Astrocyte (in vitro differentiated cells and primary cell): ENCODE measurements at places on chromosomes 16 and 17. TPM values are rescaled to one million over a fixed set of nuclear protein-coding genes. Genes with fewer than 3 reads are reported as not detected.
A peak's percentile ranks its signal among the peaks of the same experiment; 100 is the strongest.

DNA sequence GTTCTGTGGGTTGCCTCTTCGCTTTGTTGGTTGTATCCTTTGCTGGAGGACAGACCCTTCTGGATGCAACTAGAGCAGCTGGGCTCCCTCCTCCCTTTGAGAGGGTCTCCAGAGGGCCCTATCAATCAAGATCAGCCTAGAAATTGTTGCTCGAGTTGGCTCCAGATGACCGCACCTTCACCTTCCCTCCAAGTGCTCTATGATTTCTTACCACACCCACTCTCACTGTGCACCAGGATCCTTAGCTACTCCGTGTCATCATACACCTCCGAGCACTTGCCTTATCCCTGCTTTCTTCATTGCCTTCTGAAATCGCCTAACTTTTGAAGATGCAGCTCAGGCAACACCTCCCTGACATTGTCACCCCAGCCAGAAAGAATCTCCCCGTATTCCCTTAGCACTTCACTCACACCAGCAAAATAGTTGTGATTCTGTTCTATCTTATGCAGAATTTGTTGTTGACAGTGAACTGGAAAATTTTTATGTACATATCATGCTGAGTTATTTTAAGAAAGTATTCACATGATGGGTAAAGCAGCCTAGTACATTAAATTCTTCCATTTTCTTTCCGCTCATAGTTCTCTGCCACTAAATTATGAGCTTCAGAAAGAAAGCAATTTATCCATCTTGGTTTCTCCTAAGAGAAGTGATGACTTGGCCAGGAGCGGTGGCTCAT lies 52.9 kb downstream of the ABAT start:
- no peaks in the 10 kb centered on the region for H3K36me3 ChIP-seq
- H3K27me3 ChIP-seq, result no peaks in the 10 kb centered on the region
- no peak for DNase-seq
- H3K27ac ChIP-seq, result no peak overlapping the region

GRCh38 chr16:73022534-73022933 lies 25.4 kb downstream of the ZFHX3 start:
- H3K36me3 ChIP-seq, result no peaks in the 10 kb centered on the region
- no peaks in the 10 kb centered on the region for H3K27me3 ChIP-seq
- H3K27ac ChIP-seq, result no peak overlapping the region
- DNase-seq, result no peak
- H3K4me3 ChIP-seq, result no peak overlapping the region

ACAP1 gene
- total RNA-seq, result 14.4 and 16.0 TPM in 2 replicates

TBC1D3H gene
- total RNA-seq, result not detected in 2 replicates

CACNG4 gene
- 1.3 and 5.8 TPM in 2 replicates for total RNA-seq

DNA sequence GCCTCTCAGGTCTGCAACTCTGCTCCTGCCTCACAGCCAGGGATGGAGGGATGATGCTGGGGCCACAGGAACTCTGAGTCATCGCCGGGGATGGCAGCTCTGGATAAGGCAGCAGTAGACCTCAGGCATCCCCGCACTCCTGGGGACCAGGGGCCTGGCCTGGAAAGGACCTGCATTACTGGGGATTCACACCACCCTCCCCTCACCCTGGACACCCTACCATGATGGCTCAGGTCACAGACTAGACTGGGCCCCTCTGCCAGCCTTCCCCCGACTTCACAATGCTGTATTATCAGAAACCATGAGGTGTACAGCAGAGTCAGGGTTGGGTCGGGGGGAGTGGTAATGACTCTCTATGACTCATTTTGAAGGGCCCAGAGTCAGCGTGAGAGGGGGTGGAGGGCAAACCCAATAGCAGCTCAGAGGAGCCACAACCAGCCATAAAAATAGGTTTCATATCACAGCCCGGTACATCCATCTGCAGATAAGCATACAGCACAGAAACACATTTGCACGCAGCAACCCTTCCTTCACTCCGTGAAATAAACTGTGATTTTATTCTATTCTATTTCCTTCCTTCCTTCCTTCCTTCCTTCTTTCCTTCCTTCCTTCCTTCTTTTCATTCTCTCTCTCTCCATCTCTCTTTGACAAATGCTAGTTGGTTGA lies 28.8 kb downstream of the DYNLRB2 start:
- H3K4me1 ChIP-seq, result peaks cover 13% of the 10 kb centered on the region
- no peaks in the 10 kb centered on the region for H3K27me3 ChIP-seq
- peak overlapping the region; percentile 2 for H3K4me3 ChIP-seq
- H3K36me3 ChIP-seq, result no peaks in the 10 kb centered on the region
- H3K27ac ChIP-seq, result peak overlapping the region; percentile 80

CNGB1 gene
- not detected in 2 replicates for total RNA-seq

PLXDC1 gene
- total RNA-seq, result 8.9 and 13.8 TPM in 2 replicates

DNA sequence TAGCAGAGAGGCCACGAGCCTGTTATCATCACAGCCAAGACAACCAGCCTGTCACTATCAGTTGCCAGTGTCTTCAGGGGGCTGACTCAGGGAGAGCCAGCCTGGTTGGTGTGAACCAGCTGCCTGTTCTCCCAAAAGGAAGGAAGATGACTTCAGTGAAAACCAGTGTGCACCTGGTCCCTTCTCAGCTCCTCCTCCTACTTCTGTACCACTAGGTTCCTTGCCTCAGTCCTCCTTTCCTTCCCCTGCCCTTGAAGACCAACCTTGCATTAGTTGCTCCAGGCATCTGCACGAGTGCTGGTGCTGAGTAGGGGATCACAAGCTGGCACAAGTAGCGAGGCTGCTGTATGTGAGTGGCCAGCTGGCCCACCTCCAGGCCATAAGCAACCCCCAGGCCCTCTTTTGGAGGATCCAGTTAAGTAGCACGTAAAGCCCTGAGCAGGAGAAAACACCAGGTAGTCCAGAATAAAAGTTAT lies 8.5 kb downstream of the TUBG1 start:
- no peak overlapping the region for H3K4me3 ChIP-seq
- peaks cover 14% of the 10 kb centered on the region for H3K36me3 ChIP-seq
- no peaks in the 10 kb centered on the region for H3K4me1 ChIP-seq
- no peak for DNase-seq
- H3K27ac ChIP-seq, result no peak overlapping the region

DNA sequence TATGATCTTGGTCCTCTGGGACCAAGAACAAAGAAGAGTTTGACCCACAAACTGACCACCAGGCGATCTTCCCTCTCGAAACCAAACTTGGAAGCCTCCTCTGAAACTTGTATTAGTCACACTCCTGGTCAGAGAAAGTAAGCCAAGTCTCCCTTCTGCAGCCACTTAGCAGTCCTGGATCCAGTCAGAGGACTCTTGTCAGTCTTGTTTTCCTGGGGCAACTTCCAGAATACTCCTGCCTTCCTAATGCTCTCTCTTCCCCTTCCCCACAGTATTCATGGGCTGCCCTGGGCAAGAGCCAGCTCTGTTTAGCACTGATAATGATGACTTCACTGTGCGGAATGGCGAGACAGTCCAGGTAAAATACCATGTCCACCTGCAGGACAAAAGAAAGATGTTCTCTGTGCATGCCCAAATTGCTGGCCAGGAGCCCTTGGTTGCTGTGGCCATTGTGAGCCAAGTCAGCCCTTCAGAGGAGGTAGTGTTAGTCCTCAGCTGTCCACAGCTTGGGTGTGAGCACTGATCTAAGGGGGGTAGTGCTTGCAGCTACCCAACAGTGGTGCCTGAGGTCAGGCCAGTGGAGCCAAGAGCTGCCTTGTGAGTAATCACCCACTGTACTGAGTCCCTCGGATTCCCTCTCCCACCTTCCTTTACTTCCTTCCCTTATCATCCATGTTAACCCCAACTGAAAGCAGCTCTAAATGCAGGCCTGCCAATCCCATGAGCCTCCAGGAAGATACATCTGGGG lies 31.2 kb downstream of the CDH3 start:
- no peak overlapping the region for H3K27ac ChIP-seq
- DNase-seq, result peak; percentile 61
- no peaks in the 10 kb centered on the region for H3K36me3 ChIP-seq

DNA sequence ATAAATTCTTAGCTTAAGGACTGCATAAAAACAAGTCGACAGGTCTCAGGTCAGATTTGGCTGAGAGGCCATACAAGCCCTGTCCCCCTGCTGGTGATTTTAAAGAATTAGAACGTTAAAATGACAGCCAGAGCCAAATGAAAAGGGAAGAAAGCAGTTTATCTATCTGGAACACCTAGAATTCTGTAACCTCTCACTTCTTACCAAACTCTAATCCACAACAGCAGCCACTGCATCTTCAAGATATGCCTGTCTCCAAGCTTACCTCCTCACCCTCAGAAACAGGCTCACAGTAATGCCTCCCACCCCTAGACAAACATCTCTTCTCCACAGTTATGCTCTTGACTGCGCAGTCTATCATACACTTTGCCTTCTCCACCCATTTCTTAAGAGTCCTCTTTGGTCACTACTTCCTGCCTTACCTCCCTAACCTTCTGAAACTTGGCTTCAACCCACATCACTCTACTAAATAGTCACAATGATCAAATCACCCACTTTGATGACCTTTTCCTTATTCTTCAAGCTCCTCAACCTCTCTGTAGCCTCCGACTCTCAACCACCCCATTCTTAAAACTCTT lies 14.2 kb downstream of the ANKFY1 start:
- peak; percentile 39 for DNase-seq
- no peak overlapping the region for H3K27ac ChIP-seq
- no peak overlapping the region for H3K4me3 ChIP-seq

DNA sequence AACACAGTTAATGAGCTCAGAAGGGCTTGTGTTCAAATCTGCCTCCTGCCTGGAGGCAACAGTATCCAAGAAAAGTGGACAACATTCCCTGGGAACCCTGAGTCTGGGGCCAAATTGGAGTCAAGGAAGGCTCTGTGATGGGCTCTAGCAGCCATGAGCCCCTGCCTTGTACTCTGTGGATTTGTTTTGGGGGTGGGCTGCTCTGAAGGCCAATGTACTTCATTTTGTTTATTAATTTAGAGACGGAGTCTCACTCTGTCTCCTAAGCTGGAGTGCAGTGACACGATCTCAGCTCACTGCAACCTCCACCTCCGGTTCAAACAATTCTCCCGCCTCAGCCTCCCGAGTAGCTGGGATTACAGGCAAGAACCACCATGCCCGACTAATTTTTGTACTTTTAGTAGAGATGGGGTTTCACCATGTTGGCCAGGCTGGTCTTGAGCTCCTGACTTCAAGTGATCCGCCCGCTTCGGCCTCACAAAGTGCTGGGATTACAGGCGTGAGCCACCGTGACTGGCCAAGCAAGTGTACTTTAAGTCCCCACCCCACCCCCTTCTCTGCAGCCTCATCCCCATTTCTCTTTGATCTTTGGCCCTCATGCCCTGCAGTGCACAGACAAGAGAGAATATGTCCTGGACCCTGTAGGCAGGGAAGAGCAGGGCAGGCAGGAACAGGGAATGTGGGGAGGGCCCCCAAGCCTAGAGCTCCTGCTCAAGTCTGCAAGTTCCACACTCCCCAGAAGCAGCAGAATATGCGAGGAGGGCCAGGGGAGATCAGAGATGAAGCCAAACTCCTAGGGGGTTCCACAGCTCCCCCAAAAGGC lies 2.7 kb upstream of the GIP start:
- peak overlapping the region; percentile 96 for H3K27ac ChIP-seq
- no peaks in the 10 kb centered on the region for H3K27me3 ChIP-seq

TNK1 gene
- 0.36 and 1.6 TPM in 2 replicates for total RNA-seq

GRCh38 chr16:85291302-85292148 lies 179.3 kb upstream of the CIBAR2 start:
- H3K4me3 ChIP-seq, result no peak overlapping the region
- no peaks in the 10 kb centered on the region for H3K27me3 ChIP-seq
- H3K4me1 ChIP-seq, result peaks cover 9% of the 10 kb centered on the region
- DNase-seq, result no peak

NLGN2 gene
- 77.3 and 80.7 TPM in 2 replicates for total RNA-seq

VAT1L gene
- 1.1 and 3.3 TPM in 2 replicates for total RNA-seq

KRTAP2-1 gene
- total RNA-seq, result not detected in 2 replicates

DNA sequence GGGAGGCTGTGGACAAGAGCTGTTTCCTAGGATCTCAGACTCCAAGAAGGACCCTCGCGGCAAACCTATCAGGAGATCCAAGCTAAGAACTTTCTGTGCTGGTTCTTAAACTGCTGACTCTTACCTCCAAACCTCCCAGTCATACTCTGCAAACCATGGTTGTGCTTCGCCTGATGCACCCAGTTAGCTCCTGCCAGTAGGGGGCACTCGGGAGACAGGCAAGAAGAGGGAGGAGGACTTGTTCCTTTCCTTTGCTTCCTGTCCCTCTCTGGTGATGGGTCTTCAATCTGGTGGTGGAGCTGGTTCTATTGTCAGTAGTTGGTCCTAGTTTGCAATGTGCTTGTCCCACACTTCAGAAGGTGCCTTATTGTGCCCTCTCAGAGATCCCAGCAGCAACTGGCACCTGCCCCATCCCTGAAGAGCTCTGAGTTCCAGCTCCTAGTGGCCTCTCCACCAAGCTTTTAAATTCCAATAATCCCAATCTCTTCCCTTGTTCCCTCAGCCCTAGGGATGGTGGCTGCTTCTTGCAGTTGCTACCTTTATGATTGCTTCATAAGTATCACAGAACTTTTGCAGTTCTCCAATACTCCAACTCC lies 113.5 kb upstream of the RPL38 start:
- DNase-seq, result peak; percentile 6
- no peaks in the 10 kb centered on the region for H3K4me1 ChIP-seq
- H3K27ac ChIP-seq, result no peak overlapping the region
- no peaks in the 10 kb centered on the region for H3K36me3 ChIP-seq
- no peaks in the 10 kb centered on the region for H3K27me3 ChIP-seq

- no peak for DNase-seq
- H3K27ac ChIP-seq, result no peak overlapping the region
- no peak overlapping the region for H3K4me3 ChIP-seq
Observed at GRCh38 chr17:62888148-62888547, 77.9 kb upstream of the TANC2 start.

NOS2 gene
- total RNA-seq, result 0.07 and 0.09 TPM in 2 replicates

- H3K27me3 ChIP-seq, result no peaks in the 10 kb centered on the region
- no peaks in the 10 kb centered on the region for H3K36me3 ChIP-seq
- DNase-seq, result no peak
- H3K27ac ChIP-seq, result no peak overlapping the region
Observed at GRCh38 chr16:79388396-79388795, 212.1 kb downstream of the MAF start.

GRCh38 chr16:58119509-58119845 lies 9.7 kb downstream of the CFAP20 start:
- DNase-seq, result no peak
- H3K36me3 ChIP-seq, result peaks cover 18% of the 10 kb centered on the region
- H3K4me3 ChIP-seq, result no peak overlapping the region
- no peak overlapping the region for H3K27ac ChIP-seq
- no peaks in the 10 kb centered on the region for H3K27me3 ChIP-seq

GRCh38 chr16:88569614-88569984 lies 604 bp upstream of the ZC3H18 start:
- H3K4me1 ChIP-seq, result peaks cover 20% of the 10 kb centered on the region
- DNase-seq, result no peak
- H3K27me3 ChIP-seq, result no peaks in the 10 kb centered on the region
- H3K36me3 ChIP-seq, result peaks cover 5% of the 10 kb centered on the region
- H3K27ac ChIP-seq, result peak overlapping the region; percentile 55

SMIM36 gene
- total RNA-seq, result not detected in 2 replicates
